ENCODE measurements at places on chromosomes 2 and 18. TPM values are rescaled to one million over a fixed set of nuclear protein-coding genes. Genes with fewer than 3 reads are reported as not detected.
A peak's percentile ranks its signal among the peaks of the same experiment; 100 is the strongest.

GRCh38 chr2:112637289-112637660 lies 8.5 kb upstream of the SLC20A1 start:
- DNase-seq, result no peak

DNA sequence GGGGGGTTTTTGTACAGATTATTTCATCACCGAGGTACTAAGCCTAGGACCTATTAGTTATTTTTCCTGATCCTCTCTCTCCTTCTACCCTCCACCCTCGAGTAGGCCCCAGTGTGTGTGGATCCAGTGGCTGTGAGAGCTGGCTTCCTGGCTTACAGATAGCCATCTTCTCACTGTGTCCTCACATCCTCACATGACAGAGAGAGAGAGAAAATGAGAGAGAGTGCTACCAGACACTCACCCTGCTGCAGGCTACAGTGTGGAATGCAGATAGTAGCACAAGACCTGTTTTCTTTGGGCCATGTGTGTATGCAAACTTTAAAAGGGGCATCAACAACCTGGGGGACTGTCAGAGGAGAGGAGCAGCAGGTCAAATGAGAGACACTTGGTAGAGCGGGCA lies 9.5 kb downstream of the KCNK3 start:
- DNase-seq, result no peak

DNA sequence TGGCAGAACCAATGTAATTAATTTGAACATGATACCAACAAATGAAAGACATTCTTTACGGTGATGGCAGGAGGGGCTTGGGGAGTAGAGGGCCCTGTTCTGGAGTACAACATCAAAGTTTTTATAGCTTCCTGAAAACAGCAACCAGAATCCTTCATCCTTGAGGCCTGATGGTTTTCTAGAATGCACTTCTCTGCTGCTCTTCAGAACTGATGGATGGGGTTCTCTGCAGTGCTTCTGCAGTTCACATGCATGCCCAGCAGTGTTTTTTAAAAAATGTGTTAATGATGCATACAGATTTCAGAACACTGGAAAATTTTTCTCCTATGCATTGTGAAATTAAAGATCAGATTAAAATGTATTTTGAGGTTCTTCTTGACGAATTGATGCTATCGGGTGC lies 2.5 kb downstream of the LTBP1 start:
- DNase-seq, result no peak

The TMEM163 gene
- polyA plus RNA-seq, result 0.65 TPM

DNA sequence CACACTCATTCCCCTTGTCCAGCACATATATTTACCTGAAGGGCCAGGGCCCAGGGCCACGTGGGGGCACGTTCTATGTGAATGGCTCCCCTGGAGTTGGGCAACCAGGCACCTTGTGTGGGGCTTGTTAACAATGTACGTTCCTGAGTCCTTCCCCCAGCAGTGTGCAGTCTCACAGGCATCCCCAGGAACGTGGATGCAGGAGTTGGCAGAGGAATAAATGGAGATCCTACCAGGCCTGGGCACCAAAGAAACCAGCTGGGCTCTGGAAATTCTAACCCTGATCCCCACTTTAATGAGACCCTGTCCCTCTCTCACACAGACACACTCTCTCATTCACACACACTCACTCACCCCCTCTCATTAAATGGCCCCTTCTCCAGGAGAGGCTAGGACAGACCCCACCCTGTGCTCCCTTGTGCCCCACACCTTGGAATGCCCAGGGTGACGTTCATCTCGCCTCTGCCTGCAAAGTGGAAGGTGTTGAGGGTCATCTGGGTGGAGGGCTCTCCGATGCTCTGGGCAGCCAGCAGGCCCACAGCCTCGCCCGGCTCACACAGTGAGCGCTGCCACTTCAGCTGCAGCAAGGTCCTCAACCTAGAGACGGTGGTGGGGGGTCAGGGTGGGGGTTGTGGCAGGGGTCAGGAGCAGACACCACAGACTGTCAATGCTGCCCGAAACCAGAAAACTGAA lies 65.6 kb downstream of the POLR1A start:
- DNase-seq, result no peak

The SLC9A4 gene
- polyA plus RNA-seq, result not detected

The DSG1 gene
- not detected for polyA plus RNA-seq

- peak; percentile 51 for DNase-seq
Measured at GRCh38 chr2:196200557-196200956, 29.2 kb upstream of the STK17B start.

The PARD3B gene
- polyA plus RNA-seq, result not detected

DNA sequence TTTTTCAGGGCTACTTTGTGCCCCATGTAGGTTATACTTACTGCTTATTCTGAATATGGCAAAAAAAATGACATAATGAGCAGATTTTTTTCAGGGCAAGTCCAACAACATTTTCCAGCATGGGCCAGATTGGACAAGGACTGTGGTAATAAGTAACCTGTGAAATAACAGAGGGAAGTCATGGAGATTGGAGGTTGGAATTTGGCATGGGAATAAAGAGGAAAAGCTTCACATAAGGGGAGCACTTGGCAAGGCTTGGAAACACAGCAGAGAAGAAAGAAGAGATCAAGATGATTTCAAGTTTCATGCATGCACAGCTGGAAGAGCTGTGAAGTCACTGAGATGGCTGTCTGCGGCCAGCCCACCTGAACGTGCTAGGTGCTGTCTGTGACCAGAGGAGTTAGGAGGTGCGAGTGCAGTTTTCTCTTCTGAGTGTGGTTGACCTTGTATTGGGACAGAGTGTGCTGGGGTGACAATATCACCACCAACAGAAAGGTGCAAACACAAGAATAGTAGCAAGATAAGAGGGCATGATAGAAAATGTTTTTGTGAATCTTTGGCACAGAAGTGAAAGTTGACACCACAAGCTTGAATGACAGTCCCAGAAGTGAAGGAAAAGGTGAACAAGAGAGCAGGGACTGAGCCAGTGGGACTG lies 71.1 kb upstream of the DSC1 start:
- DNase-seq, result no peak

GRCh38 chr2:216904974-216905373 lies 45.1 kb upstream of the TNP1 start:
- no peak for DNase-seq

- DNase-seq, result no peak
Measured at GRCh38 chr2:17821535-17822444, 5.5 kb downstream of the MSGN1 start.

- no peak for DNase-seq
Measured at GRCh38 chr18:59612381-59612780, 84.8 kb downstream of the CCBE1 start.

DNA sequence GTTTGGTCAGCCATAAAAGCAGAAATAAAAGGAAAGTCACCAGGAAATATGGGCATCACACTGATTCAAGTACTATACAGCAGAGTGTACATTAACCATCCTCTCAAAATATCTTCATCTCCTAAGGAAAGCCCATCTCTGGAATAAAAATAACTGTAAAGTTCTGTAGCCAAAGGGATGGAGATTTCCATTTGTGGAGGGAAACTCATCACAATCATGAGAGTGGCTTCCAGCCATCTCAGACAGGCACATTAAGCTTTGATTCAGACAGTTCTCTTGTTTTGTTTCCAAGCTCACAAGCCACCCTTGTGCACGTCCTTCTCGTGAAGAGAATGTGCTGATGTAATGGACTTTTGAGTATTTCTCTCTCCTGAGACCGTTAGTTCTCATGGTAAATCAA lies 695.5 kb downstream of the LRRTM4 start:
- no peak for DNase-seq

- no peak for DNase-seq
Measured at GRCh38 chr18:3930126-3931012, 480.4 kb downstream of the TGIF1 start.

The ATP8B1 gene
- not detected for polyA plus RNA-seq

The EPB41L3 gene
- 0.58 TPM for polyA plus RNA-seq

The DSEL gene
- polyA plus RNA-seq, result 0.10 TPM
